Suppressor macrophage treated with lipopolysaccharide for 4 hours (primary cell): ENCODE measurements at places on chromosomes 12 and 14.
A peak's percentile ranks its signal among the peaks of the same experiment; 100 is the strongest.

- peak; percentile 35 for DNase-seq
These were observed 1356.9 kb downstream of the TMEM121 start for GRCh38 chr14:106883218-106883692.

DNA sequence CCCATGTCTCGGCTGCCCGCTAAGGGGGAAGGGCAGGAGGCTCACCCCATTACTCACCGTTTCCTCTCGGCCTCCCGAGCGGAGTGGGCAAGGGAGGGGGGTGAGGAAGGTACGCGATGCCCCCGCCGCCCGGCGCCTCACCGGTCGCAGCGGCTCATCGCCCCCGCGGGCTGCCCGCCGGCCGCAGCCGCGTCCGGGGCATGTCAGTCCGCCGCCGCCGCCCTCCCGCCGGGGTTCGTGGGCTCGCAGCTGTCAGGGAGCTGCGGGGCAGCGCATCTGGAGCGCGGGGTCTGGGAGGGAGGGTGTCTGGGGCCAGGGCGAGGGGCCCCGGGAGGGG lies 461 bp downstream of the SLC8A3 start:
- no peak for DNase-seq

GRCh38 chr12:19196959-19197630 lies 67.6 kb downstream of the PLEKHA5 start:
- DNase-seq: no peak

- DNase-seq: no peak
These were observed 27.8 kb downstream of the GUCY2C start for GRCh38 chr12:14668591-14668990.

- no peak for DNase-seq
These were observed 755.4 kb upstream of the MDGA2 start for GRCh38 chr14:48430805-48431204.

DNA sequence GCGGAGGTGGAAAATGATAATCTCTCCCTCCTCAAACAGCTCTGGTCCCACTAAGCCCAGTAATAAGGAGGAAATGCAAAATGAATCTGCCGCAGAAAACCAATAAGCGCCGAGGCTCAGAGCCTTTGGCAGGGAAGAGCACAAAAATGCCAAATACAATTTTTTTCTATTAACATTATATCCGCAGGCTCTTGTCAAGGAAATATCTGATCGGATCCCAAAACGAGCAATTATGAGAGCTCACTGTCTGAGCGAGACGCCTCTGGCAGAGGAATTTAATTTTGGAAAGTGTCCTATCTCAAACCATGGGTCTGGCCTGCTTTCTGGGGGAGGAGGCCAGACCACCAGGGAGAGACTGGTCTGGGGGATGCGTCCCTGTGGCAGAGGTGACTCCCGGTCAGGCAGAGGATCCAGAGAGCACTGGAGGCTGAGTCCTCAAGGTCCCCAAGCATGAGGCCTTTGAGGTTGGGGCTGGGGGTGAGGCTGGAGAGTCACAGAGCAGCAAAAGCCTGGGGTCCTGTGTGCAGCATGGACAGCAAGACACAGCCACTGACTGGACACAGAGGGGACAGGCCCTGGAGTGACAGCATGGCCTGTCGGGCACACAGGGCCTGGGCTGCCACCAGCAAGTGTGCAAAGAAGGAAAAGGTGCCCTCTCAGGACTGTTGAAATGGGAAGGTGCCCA lies 342.8 kb upstream of the SFSWAP start:
- no peak for DNase-seq
